Activated CD8-positive, alpha-beta memory T cell treated with anti-CD3 and anti-CD28 coated beads for 48 hours (primary cell): ENCODE measurements at places on chromosomes 1 and 21.
A peak's percentile ranks its signal among the peaks of the same experiment; 100 is the strongest.

DNA sequence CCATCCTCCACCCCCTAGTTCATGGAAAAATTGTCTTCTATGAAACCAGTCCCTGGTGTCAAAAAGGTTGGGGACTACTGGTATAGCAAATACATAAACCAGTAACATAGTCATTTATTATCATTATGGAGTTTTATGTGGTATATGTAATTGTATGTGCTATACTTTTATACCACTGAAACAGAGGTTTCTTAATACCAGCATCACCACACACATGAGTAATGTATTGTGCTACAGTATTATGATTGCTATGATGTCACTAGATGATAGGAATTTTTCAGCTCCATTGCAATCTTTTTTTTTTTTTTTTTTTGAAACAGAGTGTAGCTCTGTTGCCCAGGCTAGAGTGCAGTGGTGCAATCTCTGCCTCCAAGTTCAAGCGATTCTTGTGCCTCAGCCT lies 5.7 kb upstream of the PAXBP1 start:
- DNase-seq, result no peak

DNA sequence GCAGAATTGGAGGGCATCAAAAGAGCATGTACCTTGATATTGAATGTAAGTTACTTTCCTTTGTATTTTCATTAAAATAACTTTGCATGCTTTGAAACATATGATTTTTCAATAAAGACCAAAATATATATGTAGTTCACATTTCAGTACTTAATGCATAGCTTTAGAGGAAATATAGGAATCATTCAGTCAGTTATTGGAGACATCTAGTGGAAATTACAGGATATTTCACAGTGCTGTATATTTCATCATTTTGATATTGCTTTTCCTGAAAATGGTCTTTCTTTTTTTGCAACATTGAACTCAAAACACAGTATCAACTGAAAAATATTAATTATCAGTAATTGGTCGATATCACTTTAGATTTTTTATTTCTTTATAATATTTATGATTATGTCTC lies 375.8 kb downstream of the NCAM2 start:
- no peak for DNase-seq

- DNase-seq, result no peak
Observed at GRCh38 chr1:54013393-54014008, 4.5 kb downstream of the LDLRAD1 start.

DNA sequence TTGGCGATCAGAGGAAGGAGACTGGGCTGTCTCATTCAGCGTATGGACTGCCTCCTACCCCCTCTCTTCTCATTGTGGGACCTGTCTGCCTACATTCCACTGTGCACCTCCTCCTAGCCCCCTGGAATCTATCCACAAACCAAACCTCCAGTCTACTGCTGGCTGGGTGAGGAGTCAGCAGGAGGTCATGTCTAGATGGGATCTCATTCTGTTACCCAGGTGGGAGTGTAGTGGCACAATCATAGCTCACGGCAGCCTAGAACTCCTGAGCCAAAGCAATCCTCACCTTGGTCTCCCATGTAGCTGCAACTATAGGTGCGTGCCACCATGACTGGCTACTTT lies 18.0 kb upstream of the TTC22 start:
- no peak for DNase-seq

- no peak for DNase-seq
Observed at GRCh38 chr1:17061486-17061885, 7.7 kb upstream of the SDHB start.

GRCh38 chr1:163213626-163214025 lies 10.9 kb upstream of the RGS5 start:
- DNase-seq, result no peak

GRCh38 chr21:44931137-44931500 lies 8.7 kb upstream of the SLX9 start:
- no peak for DNase-seq

DNA sequence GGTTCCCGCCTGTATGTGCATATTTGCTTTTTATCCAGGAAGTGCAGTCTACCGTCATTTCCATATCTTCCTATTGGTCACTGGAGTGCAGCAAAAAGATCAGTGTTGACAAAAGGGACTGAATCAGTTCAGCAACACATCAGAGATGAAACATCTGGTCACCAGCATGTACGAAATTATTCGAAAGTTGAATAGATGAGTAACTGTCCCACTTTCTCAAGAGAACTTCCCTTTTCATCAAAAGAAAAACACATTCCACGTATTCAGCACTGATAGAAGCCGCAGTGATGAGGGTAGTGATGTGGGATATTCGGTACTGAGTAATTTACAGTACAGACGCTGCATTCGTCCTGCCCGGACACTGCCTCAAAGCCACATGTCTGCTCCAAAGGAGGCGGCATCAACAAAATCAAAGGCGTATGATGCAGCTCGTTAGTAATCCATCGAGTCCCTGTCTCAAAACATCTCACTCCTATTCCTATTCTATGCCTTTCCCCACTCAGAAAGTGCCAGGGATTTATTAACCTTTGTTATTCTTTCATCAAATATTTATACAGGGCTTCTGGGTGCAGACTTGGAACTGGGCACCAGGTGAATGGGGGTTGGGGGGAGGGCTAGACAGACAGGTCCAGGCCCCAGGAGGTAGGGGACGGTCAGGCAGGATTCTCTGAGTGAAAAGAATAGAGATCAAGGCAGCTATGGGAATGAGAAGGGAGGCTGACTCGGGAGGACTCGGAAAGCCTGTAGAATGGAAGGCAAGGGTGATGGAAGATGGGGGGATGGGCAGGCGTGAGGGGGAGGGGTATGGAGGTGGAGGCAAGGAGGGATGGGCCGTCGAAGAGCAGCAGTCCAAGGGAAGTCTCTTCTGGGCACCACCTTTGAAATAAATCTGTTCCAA lies 79.5 kb upstream of the SLC45A1 start:
- DNase-seq, result no peak

DNA sequence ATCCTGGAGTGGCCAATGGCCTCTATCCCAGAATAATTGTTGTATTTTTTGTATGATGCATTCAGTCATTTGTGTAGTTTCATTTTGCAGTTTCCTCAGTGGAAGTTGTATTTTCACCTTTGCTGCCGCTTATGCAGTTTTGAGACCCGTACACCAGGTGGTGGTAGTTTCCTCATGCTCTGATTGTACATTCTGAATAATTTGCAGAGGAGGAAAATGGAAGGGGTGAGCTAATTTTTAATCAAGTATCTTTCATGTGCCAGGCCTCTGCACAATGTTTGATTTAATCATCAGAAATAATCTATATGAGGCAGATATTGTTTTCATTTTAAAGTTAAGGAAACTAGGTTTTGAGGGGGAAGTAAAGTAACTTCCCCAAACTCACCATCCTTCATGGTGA lies 29.5 kb downstream of the HLX start:
- no peak for DNase-seq

DNA sequence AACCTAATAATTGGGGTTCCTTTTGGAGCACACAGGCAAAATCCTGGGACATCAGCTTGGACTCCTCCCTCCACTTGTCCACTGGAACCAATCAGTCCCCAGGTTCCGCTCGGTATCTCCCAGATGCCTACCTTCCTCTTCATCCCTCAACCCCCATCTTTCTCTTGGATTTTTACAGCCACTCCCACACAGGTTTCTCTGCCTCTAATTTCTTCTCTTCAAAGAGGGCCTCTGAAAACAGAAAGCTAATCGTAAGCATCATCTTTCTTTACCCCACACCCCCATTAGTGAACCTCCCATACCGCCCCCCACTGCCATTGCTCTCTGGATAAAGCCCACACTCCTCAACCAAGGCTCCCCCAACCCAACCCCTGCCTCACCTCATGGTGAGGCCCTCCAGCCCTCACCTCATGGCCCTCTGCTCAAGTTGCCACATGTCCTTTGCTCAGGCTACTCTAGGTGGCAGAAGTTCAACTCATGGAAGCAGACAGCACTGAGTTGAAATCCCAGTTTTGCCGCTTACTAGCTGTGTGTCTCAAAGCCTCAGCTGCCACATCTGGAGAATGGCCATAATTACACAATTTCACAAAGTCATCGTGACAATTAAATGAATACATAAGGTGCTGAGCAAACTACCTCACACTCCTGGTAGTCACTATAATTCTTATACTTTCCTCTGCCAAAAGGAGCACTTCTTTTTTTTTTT lies 18.1 kb upstream of the WASF2 start:
- no peak for DNase-seq

DNA sequence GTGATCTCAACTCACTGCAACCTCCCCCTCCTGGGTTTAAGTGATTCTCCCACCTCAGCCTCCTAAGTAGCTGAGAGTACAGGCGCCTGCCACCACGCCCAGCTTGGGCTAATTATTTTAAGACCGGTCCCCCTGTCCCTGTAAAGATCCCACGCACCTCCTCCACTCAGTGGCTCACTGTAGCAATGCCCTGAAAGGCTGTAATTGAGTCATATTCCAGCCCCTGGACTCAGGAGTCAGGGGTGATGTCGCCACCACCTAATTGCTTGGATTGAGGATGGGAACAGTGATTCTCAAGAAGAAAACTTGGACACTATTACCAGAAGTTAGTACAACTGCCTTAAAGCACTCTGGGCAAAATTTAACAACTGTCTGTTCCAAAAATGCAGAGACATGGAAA lies 3.1 kb upstream of the EDARADD start:
- DNase-seq, result no peak

DNA sequence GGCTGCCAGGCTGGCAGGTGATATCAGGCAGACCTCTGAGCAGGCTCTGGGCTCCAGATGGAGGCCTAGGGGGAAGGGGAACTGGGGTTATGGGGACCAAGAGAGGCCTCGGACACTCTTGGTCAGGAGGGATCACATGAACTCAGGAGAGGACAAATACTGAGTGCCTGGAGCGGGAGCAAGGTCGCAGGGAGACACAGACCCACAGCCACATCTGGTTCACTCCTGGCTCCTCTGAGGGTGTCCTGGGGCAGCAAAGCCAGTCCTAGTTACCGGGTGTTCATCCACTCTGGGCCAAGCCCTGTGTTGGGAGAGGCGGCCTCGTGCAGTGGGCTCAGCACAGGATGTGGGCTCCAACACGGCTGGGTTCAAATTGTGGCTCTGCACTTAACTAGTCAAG lies 239.0 kb downstream of the PTPRU start:
- DNase-seq, result no peak

GRCh38 chr1:85264150-85264549 lies 4.7 kb upstream of the C1orf52 start:
- no peak for DNase-seq

DNA sequence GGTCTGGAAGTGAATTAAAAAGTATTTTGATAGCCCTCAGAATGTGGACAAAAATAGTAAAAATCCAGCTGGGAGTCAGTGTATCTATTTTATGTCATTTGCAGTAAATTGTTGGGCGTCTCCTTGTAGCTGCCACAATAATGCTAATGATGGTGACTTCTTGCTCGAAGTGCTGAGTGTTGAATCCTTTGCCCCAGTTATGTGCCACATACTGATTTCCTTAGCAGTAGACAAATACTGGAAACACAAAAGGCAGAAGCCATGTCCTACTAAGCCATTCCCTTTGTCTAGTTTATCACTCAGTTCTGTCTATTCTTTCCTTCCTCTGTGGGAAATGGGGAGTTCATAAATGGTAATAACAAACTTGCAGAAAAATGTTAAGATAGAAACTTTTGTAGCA lies 70.7 kb upstream of the CXADR start:
- DNase-seq, result no peak

- no peak for DNase-seq
Observed at GRCh38 chr1:182608845-182609610, 4.8 kb upstream of the RGS16 start.

- DNase-seq, result peak; percentile 64
Observed at GRCh38 chr1:156813750-156814570, 2.7 kb downstream of the SH2D2A start.

DNA sequence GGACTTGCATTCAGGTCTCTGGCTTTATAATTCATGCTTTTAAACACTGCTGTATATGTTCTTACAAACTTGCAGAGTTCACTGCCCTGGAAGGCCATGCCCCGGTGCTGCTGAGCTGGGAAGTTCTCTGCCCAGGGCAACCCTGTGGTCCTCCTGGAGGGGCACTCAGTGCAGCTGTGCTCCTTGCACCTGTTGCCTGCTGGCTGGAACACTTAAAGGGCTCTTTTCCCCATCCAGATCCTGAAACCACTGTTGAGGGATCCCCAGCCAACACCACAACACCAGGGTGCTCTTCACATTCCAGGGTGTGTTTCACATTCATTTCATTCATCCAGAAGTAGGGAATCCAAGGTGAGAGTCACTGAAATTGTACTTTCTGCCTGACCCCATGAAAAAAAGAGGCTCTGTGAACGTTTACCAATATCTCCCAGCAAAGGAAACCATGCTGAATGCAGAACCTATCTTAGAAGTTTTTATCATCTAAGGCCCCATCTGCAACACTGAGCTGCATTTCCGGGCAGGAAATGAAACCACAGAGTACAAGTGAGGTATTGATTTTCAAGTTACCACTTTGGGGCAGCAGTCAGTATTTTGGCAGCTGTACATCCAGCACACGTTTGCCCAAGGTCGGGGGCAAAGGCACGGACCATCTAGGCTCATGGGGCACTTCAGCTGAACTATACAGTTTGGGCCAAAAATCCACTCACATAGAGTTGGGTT lies 16.4 kb upstream of the KIAA0040 start:
- no peak for DNase-seq

DNA sequence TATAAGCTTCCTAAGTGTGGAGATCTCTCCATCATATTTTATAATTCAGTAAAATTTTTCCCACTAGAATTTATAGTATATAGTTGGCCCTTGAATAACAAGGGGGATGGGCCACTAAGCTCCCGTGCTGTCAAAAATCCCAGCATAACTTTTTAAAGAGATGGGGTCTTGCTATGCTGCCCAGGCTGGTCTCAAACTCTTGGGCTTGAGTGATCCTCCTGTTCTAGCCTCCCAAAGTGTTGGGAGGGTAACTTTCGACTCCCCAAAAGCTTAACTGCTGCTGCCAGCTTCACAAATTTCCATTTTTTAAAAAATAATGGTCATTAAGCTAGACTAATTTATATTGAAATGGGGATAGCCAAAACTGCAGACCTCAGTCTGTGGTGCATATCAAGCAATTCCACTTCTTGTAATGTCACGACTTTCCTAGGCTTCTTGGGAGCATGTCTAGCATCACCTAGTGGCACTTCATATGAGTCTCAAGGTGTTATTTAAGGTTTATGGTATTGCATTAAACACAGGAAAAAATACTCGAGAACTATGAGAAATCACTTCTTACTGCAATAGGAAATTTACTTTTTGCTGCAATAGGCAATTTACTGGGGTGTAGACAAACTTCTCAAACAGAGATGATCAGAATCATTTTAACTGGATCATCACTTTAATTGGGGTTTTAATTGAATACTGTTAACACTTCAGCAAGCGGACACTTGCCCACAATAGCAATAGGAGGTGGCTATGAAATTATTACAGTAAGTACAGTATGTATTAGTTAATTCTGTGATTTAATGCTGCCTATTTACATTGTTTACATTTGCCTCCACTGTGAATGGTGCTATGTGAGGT lies 19.3 kb upstream of the ACTA1 start:
- DNase-seq, result no peak
